Activated T-cell treated with anti-CD3 and anti-CD28 coated beads for 48 hours (primary cell): ENCODE measurements at places on chromosomes 7 and 10.

DNA sequence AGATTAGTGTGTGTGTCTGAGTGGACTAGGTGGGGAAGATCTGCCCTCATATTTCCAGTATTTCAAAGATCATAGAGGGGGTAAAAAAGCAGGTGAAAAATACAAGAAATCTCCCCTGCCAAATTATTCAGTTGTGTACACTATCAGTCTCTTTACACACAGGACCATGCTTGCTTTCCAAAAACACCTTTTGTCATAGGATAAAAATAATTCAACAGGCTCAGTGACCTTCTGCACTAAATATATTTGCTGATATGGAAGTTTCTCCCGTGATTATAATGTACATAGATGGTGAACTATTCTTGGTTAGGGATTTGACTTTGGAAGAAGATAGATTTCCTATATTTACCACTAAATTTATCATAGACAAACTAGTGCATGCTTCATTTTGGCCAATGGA, 24.6 kb upstream of the CSTF2T start:
- DNase-seq = no peak

DNA sequence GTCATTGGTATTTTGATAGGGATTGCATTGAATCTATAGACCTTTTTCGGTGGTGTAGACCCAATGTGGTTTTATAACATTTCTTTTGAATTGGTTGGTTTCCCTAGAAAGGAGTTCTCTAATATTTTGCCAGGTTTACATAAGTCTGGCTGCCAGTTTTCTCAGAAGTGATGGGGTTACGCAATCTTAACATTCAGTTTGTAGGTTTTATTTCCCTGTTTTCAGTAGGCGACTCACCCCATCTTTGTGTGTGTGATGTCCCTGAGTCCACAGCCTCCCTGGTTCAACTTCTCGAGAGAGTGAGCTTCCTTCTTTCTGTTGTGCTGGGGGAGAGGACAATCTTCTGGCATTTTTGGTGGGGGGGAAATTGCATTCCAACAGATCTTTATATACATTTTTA, 9.6 kb upstream of the KIF5B start:
- DNase-seq = no peak

DNA sequence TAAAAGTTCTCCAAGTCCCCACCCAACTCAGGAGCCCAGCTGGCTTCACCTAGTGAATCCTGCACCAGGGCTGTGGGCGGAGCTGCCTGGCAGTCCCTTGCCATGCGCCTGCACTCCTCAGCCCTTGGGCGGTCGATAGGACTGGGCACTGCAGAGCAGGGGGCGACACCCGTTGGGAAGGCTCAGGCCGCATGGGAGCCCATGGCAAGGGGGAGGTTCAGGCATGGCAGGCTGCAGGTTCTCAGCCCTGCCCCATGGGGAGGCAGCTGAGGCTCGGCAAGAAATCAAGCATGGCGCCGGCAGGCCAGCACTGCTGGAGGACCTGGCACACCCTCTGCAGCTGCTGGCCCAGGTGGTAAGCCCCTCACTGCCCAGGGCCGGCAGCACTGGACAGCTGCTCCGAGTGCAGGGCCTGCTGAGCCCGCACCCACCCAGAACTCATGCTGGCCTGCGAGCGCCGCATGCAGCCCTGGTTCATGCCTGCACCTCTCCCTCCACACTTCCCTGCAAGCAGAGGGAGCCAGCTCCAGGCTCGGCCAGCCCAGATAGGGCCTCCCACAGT, 149.9 kb downstream of the ANKRD30A start:
- no peak for DNase-seq

GRCh38 chr7:101538596-101539459, 90.3 kb downstream of the MYL10 start:
- DNase-seq = peak; percentile 54

- DNase-seq = no peak
These were observed 287.8 kb upstream of the SHH start for GRCh38 chr7:156100086-156100485.

DNA sequence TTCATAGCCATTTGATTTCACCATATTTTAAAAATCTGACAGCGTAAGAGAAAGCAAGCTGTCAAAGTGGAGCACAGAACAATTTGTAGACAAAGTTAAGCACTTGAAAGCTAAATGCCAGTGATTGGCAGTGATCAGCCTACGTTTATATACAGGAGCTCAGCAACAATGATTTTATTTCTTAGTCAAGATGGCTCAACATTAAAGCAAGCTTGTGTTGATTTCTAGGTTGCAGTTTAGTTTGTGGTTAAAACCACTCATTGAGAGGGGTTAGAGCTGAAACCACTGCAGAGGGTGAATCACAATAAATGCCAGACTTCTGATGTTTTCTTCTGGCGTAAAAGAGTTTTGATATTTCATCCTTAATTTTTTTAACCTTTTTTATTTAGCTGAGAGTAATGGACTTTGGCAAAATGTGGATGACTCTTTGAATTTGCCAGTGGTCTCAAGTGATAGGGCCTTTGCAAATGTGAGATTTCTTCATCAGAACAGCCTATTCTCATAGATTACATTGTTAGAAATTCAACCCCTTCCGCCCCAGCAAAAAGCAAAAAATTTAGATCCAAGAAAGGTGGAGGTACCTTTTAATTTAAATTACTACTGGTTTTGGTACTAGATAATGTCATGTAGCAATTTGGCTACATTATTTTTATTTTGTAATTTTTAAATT, 73.8 kb downstream of the SHOC2 start:
- DNase-seq = no peak

DNA sequence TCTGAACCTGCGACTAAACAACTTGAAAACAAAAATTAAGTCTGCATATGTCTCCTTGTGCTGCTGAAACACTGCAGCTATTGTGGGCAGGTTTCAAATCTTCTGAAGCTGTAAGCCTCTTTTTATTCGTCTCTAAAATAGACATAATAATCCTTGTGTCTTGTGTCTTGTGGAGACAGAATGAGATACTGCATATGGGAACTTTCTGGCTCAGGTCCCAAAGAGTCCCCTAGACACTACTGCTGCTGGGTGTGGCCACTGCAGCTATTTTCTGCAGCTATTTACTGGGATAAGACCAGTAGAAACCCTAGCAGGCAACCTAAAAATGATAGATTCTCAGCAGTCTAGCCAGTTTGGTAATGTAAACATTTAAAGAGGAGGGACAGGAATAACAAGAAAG, 252.0 kb downstream of the ELMO1 start:
- DNase-seq = no peak

DNA sequence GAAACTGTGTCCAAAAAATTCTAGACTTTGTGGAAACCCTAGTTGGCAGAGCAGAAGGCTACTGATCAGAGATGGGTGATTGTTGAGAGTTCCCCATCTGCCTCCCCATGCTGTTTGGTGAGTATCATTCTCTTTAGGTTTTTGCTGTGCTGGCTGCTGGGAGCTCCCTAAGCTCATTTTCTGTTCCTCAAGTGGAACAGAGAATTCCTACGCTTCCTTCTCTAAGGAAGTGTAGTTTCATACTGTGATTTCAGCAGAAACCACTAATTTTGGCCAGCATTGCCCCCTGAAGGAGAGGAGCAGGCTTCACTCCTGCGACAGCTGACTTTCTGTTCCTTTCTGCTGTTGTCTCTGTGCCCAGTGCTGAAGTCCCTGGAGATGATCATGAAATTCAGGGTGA, 355.3 kb upstream of the NPVF start:
- no peak for DNase-seq

DNA sequence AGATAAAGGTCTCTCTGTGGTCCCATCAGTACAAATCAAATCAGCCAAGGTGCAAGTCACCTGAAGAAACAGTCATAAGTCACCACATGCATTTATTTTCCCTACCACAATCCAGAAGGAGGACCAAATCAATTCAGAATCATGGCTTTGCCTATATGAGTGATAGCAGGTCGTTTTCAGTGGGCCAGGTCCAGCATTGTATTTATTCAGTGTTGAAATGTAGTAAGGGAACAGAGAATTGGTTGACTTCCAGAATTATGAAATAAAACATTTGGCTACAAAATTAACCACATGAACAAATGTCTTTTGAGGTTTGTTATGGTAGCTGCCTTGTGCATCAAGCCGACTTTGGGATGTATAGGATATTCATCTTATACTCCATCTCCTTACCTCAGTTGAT, 88.4 kb downstream of the POLR1F start:
- DNase-seq = no peak

DNA sequence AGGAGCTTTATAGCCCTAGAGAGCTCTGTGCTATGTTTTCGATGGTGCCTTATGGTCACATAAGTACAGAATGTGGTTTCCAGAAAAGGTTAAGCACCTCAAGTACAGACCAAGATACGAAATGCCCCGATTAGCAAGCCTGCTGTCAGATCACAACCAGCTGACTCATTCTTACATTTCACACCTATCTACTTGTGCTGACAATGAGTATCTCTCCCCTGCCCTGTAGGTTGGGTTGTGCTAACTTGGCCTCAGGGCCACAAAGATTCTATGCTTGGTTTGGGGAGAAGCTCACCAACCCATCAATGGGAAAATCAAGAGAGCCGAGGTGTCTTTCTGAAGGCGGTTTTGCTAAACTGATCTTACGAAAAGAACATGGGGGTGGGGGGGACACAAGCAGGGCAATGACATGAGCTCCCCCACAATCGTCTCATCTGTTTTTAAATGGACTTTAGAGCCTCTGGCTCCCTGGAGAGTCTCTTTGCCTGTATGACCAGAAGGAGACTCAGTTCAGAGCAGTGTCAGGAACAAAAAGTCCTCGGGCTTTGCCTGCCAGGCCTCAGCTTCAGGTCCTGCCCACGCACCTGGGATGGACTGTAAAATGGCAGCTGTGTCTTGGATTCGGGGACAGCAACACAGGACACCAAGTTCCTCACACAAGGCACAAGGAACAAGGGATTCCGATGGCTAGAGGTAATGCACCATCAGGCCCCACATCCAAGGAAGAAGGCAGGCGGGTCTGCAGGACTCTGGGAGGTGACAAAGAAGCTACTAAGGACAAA, 55.1 kb downstream of the FAM53B start:
- peak; percentile 56 for DNase-seq

DNA sequence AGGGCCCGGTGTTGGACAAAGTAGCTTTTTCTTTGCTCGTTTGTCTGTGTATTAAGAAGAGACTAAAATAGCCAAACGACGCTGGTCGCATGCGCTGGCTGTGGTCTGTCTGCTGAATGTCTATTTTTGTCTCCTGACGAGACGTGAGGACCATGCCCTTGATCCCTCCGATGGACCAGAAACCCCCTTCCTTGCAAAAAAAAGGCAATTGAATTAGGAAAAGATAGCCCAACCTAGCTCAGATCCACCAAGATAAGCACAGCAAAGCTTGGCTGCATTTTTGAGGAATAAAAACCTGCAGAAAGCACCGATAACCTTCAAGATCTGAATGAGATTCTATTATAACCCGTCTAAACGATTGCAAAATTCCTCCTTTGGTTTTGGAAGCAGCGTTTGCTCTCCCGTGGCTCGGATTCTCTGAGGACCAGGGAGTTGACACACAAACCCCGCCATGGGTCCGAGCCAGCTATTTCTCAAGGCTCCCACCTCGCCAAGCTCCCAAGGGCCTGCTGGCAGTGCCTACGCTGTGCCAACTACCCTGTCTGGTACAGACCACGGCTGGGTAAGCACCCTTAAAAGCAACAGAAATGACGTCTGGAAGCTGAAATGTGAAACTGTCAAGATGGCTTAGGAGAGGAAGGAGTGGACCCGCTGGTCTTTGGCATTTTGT, 17.7 kb upstream of the TTYH3 start:
- no peak for DNase-seq

DNA sequence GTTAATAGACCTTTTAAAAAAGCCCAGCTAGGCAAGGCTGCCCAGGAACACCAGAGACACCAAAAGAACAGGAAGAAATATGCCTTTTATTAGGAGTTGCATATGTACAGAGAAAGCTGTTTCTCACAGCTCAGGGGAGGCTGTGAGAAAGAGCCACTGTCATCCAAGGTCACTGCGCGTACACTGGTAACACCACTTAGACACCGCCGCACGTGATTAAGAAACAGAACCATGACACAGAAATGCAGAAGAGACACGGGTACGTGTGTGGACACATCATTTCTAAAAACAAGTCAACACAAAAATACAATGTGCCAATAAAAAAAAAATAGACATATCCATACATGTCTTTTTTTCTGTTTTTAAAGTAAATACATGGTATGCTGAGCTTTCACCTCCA, 705.6 kb downstream of the PARD3 start:
- no peak for DNase-seq

GRCh38 chr10:101889256-101890210, 45.9 kb upstream of the KCNIP2 start:
- DNase-seq = peak; percentile 57

DNA sequence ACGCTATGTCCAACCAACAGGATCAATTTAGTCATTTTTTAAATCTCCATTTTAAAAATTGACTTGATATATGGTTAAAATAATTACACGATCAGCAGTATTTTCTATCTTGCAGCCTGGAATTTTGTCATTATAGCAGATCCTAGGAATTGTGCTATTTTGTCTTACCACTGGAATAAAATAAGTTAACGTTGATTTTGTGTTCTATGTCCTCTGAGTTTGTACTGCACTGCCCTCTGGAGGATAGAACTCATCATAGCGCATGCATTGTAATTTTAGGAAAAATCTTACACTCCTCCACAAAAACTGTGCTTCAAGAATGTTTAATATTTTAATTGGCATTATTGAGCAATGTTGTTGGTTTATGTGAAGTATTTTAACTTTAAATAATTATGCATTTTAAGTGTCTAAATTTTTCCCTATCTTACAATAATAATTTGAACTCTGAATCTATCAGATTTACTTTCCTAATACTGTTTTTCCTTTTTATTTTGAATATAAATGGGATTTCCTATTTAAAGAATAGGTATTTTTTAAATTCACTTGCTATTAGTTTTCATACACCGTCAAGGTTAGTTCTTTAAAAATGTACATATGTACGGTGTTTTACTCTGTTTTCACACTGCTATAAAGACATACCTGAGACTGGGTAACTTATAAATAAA, 220.1 kb downstream of the PPP1R3A start:
- no peak for DNase-seq

DNA sequence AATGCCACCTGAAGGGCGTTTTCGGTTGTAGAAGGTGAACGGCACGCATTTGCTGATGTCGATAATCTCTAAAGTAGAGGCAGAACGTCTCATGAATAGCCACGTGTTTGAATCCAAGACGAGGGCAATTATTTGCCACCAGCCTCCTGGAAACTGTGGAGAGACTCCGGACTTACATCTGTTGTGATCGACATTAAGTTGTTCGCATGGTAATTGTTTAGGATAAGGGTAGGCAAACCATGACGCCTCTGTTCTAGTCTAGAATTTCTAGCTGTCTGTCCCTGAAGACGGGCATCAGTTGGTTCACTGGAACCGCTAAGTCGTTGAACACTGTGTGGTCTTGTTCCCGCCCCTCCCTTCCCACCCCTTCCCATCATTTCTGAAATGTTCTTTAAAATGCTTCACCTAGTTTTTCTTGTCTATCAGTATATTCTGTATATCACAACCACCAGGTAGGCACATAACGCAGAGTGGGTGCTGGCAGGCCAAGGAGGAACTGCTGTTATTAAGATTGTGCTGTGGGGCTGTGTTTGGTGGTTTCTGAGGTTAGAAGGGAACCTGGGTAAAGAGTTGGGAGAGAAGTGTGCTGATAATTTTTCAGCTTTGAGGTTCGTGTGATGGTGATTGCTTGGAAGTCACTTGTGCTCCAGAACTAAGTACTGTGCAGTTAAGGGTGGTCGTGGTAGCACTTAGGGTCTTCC, 1.2 kb downstream of the UBE3C start:
- no peak for DNase-seq
